ENCODE measurements at places on chromosomes 6 and 20.

GRCh38 chr6:50380406-50381098 lies 330.8 kb upstream of the DEFB112 start:
- DNase-seq = no peak

- DNase-seq = no peak
These were observed 182.5 kb upstream of the LAMP5 start for GRCh38 chr20:9331707-9332435.

DNA sequence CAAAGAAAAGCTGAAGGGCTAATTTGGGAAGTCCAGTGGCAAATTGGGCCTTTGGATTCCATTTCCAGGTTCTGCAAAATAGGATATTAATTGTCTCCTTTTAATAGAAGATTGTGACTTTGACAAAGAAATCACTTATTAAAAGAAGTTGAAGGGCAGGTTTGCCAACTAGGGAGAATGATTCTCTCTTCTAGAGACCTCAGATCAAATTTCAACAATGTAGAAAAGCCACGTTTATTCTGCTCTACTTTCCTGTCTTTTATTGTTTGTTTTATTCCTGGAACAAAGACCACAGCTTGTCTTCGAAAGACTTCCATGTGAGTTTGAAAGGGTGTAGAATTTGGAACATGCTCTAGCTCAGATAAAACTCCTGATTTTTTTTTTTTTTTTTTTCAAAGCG lies 65.5 kb upstream of the PRL start:
- peak; percentile 38 for DNase-seq

DNA sequence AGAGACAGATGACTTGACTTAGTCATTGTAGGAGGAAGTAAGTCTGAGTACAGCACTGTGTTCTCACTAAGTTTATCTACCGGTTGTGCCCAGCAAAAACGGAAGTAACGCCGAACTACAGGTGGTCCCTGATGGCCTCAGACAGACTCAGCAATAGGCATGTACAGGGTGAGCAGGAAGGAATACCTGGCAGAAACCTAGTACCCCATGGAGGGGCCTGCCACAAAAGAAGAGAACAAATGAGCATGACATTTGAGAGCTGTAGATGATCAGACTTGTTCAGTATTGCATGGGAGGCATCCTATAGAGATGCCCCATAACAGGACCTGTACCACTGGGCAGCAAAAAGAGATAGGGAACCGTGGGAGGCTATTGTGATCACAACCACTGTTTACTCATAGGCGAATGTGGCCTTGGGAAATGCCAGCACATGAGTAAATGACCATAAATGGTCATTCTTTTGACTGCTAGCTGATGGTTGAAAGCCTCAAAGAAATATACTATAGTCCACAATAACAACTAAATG lies 106.4 kb upstream of the TAB2 start:
- no peak for DNase-seq

GRCh38 chr6:87220997-87221396 lies 65.6 kb downstream of the ZNF292 start:
- no peak for DNase-seq

DNA sequence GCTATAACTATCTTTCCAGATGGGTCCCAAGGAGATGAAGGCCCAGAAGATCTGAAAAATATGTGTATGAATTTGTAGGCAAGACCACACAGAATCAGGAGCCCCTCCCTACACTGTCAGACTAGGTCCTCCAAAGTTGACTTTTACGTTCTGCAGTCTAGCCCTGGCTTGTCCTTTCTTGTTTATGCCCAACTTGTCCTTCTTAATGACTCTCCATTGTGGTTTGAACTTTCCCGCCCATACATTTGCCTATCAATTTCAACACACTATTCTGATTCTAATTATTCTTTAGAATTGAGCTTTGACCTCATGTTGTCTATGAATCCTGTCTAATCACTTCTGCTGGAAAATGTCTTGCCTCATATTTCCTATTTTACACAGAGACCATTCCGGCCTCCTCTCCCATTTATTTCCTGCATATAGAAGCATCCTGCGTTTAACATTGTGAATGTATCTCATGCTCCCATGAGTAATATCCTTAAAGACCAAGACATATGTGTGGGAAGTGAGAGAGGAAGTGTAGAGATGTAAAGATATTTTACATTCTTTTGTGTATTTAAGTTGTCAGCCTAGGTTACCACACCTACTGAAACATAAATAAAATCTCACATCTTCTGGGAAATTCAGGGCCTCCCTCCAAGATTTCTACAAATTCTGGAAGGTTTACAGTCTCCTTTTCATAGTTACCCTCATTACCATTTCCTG lies 348.3 kb downstream of the BCKDHB start:
- no peak for DNase-seq

- no peak for DNase-seq
These were observed 24.2 kb downstream of the RNASET2 start for GRCh38 chr6:166932116-166932515.

- no peak for DNase-seq
These were observed 90.7 kb downstream of the CDC5L start for GRCh38 chr6:44478158-44478557.

DNA sequence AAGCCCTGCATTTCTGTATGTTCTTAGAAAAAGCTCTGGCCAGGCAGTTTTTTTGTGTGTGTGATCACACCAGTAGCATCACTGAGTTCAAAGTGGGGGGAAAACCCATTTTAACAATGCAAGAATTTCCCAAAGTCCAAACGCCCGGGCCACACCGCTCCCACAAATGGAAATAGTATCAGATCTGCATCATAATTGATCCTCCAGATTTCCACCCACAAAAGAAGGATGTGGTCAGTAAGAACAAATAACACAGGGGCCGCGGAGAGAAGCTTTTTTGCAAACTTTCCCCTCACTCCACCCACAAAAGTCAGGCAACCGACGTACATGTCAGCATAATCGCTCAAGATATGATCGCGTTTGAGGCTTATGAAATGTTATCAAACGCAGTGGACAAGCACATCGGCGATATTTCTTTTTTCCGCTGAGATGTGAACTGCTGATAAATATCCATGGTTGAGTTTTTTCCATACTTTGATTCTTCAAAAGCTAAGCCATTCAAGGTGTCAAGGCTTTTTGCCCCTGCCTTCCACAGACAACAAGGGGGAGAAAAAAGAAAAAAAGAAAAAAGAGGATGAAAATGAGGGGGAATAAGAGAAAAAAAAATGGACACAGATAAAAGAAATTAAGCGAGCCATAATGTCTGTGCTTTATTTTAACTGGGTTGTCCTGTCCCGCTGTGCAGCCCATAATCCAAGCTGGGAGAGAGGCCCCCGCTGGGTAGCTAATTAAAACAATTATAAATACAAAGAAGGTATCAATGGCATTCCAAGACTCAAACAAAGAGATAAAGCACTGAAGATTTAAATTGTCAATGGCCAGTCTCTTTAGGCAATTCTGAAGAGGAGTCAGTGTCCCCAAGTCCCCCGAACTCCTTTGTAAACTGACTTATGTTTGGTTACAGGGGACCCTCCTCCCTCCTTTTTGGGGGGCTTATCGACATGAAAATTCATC lies 143.5 kb downstream of the ZFP64 start:
- DNase-seq = no peak

DNA sequence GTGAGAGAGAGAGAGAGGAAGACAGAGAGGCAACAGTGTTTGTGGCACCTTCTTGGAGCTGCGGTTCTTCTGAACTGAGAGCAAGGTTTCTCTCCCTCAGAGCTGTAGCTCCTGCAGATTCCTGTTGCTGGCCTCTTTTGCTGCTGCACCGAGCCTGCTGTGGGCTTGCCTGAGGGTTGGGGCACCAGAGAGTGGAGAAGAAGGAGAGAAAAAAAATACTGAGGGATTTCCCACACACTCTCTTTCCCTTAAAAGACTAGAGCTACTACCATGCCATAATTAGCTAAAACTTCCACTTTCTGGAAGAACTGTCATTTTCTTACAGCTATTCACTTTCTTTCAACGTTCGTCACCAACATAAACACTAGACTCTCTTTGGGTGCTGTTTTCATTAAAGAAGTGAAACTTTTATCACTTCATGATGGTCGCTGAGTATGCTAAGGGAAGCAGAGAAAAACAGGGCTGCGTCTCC lies 18.2 kb upstream of the ECI2 start:
- no peak for DNase-seq

GRCh38 chr20:14336686-14337085 lies 726 bp downstream of the FLRT3 start:
- DNase-seq = no peak

DNA sequence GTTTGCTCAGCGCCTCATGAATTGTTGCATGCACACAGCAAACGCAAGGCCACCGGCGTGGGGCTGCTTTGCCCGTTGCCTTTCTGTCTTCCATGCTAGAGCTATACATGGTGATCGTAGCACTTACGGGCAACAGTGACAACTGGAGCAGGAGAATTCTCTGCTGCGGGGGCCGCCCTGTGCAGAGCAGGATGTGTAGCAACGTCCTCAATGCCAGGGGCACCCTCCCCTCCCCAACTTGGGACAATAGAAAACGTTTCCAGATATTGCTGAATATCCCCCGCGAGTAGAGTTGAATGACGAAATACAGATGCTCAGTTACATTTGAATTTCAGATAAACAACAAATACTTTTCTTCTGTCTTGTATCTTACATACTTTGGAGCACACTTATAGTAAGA lies 198.7 kb downstream of the TFAP2C start:
- no peak for DNase-seq

DNA sequence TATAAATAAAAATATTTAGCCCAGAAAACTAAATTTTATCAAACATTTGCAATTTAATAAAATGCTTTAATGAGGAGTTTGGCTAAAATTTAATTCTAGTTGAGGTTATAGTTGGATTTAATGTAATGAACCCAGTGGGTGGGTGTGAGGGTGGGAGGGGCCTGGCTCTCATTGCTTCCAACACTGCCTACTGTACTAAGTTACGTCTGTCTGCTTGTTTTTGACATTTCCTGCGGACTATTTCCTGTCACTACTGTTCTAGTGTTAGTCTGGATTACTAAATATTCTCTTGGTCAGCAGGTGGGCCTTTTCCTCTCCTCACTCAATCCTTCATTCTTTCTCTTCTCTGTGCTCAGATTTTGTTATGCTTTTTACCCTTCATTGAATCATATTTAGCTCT lies 82.5 kb upstream of the MAP3K7 start:
- DNase-seq = no peak

DNA sequence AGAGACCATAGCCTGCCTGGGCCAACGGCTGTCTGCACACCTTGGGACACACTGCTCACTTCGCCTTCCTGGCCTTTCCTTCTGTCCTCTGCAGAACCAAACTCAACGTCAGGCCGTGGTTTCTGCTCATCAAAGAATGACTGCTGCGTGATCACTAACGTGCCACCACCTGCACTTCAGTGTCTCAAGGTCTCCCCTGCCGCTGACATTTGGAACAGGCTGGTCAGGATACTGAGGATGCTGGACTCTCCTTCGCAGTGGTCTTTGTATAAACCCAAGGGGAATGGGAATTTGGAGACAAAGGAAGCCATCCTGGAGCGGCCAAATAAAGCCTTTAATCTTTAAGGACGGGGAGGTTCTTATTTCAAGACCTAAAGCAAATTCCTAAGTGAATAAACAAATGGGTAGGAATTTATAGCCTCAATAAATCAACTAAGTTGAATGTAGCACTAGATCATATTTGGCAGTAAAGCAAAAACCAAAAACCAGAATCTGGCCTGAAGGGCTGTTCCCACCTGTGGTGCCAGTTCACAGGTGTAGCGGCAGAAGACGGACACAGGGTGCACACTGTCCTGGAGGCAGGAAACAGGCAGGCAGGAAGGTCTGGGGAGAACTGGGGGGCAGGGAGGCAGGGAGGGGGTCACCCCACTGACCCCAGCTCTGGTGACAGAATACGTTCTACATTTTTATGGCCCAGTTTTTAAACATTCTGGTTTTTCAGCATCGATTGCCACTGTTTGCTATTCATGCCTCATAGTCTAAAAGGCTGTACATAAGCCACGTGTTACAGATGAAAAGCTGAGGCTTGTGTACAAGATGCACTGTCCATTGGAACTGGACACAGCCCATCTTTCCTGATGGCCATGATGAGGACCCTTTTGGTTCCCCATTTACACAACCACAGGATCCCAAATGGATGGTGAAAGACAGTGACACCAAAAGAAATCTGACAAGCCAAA lies 36.6 kb downstream of the ABHD12 start:
- no peak for DNase-seq

DNA sequence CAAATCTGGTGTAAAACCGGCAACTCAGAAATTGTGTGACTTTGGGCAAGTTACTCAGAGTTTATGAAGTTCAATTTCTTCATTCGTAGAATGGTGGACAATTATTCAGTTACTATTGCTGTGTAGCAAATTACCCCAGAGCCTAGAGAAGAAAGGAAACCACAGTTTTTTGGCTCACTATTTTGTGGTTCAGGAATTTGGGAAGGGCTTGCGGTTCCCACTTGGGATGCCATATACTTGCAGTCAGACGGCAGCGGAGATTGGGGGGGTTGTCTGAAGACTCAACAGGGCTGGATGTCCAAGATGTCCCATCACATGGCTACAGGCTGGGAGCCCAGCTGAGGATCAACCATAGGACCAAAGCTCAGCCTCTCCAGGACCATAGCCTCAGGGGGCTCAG lies 108.1 kb downstream of the PCSK2 start:
- DNase-seq = no peak

DNA sequence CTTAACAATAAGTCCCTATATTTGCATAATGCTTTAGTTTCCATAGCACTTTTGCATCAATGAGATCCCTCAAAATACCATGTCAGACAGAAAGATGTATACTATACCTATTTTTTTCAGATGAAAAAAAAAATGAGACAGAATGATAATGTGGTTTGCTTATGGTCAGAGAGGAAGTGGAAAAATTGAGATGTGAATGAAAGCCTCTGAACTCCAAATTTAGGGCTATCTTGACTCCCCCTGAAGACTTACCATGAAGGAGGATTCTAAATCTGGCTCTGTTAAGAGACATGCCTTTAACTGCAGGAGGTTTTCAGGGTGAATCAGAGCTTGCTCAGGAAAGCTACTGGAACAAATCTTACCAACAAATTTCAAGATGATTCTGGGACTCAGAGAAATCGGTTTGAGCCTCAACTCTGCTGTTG lies 176.2 kb downstream of the ISM1 start:
- DNase-seq = no peak

DNA sequence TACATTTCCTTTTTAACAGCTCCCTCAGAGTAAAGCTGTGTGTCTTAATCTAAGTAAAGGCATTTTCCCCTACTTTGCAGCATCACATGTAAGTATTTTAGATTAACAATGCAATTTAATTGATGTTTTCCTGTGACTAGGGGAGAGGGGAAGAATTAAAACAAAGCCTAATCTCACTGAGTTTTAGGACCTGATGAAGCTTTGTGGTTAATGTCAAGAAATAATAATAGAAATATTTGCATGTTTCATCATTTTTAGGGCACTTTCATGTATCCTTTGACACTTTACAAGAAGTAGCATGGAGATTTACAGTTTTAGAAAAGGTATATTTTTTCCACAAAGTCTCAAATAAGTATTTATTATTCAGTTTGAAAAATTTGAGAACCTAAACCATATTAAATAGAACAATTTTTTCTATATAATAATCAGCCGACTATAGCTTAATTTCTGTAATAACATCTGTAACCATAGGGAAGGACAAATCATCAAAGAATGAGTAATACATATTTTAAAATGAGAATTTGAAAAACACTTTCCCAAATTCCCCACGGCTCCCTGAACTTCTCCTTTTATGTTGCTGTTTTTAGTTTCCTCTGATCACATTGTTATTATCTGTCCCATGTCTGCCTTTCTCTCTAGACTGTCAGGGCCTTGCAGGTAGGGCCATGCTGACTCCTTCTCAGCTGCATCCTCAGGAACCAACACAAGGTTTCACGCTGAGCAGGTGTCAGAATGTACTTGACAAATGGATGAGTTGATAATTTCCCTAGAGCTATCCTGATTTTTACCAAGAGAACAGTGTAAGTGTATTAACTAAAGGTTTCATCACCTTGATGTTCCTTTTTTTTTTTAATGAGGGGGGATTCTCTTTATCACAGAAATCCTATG lies 338.1 kb downstream of the SYNE1 start:
- DNase-seq = no peak

Data from NCI-H2029 (cell line).